ENCODE measurements at places on chromosomes 7 and 10. TPM values are rescaled to one million over a fixed set of nuclear protein-coding genes. Genes with fewer than 3 reads are reported as not detected.

The SMKR1 gene
- not detected for total RNA-seq

The CHST3 gene
- 32.2 TPM for total RNA-seq

The SLC39A12 gene
- not detected for total RNA-seq

The CCL24 gene
- total RNA-seq, result not detected

The PON1 gene
- not detected for total RNA-seq

The BEND7 gene
- total RNA-seq, result 3.2 TPM

The CLDN3 gene
- not detected for total RNA-seq

The CLCN1 gene
- not detected for total RNA-seq

The HYAL4 gene
- not detected for total RNA-seq

The SSC4D gene
- 0.68 TPM for total RNA-seq

The HSPB1 gene
- total RNA-seq, result 31.0 TPM

The NPTX2 gene
- 6.0 TPM for total RNA-seq

The CPVL gene
- total RNA-seq, result 1.9 TPM

The IQUB gene
- 0.30 TPM for total RNA-seq

The NEURL1 gene
- under 0.01 TPM for total RNA-seq

The JCAD gene
- 2.2 TPM for total RNA-seq

The PKD1L1 gene
- under 0.01 TPM for total RNA-seq

The ZNF425 gene
- 4.2 TPM for total RNA-seq

The SLC26A5 gene
- not detected for total RNA-seq

The PPP1R17 gene
- total RNA-seq, result not detected

The AZGP1 gene
- total RNA-seq, result 0.30 TPM

The ADAP1 gene
- 2.3 TPM for total RNA-seq

The GHRHR gene
- total RNA-seq, result not detected

The HSPA12A gene
- total RNA-seq, result 15.7 TPM

The ZNF438 gene
- total RNA-seq, result 1.8 TPM

The ZNF365 gene
- total RNA-seq, result 0.70 TPM

The LIPN gene
- total RNA-seq, result not detected

The LRRN3 gene
- total RNA-seq, result 0.47 TPM

The VWA2 gene
- 0.08 TPM for total RNA-seq

The DMBT1 gene
- under 0.01 TPM for total RNA-seq

The DLX6 gene
- total RNA-seq, result not detected

The NPFFR1 gene
- not detected for total RNA-seq

The ADIRF gene
- 184 TPM for total RNA-seq

The ADAM22 gene
- 0.08 TPM for total RNA-seq

The PRLHR gene
- not detected for total RNA-seq

The CALCR gene
- not detected for total RNA-seq

The GNAI1 gene
- 35.8 TPM for total RNA-seq

The CYP3A7 gene
- total RNA-seq, result not detected

The RBM20 gene
- total RNA-seq, result 0.45 TPM

The TUBAL3 gene
- total RNA-seq, result not detected

The SEMA3D gene
- 17.9 TPM for total RNA-seq

The ACTL6B gene
- not detected for total RNA-seq

The THSD7A gene
- 0.38 TPM for total RNA-seq

The CPED1 gene
- total RNA-seq, result 32.2 TPM

The PYROXD2 gene
- 16.7 TPM for total RNA-seq

The MYO1G gene
- total RNA-seq, result 0.08 TPM

The OR2A42 gene
- total RNA-seq, result not detected
